ENCODE measurements at places on chromosomes 11 and 22.
A peak's percentile ranks its signal among the peaks of the same experiment; 100 is the strongest.

GRCh38 chr11:13341026-13341425 lies 63.4 kb downstream of the BMAL1 start:
- DNase-seq = no peak

DNA sequence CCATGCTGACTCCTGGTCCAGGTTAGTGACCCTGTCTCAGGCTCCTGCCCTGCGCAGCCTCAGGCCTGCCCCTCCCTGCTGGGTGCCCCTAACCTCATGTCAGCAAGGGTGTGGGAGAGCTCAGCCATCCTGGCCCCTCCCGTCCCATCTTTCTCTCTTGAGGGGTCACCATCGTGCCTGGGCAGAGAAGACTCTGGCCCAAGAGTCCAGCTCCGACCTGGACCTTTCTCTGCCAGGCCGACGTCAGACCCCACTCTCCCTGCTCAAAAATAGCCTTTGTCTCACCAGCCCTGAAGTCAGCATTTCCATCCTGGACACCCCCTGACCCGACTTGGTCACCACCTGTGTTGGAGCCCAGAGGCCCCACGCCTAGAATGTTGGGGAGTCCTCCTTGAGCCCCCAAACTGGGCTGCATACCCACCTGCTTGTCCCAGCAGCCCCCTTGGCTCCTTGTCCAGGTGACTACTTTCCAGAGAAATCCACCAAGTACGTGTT lies 4.9 kb downstream of the SCGB1C1 start:
- no peak for DNase-seq

DNA sequence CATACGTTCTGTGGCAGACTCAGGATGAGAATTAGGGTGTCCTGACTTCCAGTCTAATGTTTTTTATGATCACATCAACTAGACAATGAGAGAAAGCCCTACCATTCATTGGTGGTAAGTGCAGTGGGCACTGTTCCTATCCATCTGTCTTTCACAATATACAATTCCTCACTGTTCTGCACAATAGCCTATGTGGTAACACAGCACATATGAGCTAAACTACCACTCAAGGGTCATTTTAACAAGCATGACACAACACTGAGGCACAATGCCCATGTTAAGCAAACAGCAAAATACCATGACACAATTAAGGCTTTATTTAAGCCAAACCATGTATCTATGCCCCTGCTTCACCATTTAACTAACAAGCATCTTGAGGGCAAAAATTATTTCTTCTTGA lies 52.3 kb downstream of the SIK3 start:
- DNase-seq = peak; percentile 24

DNA sequence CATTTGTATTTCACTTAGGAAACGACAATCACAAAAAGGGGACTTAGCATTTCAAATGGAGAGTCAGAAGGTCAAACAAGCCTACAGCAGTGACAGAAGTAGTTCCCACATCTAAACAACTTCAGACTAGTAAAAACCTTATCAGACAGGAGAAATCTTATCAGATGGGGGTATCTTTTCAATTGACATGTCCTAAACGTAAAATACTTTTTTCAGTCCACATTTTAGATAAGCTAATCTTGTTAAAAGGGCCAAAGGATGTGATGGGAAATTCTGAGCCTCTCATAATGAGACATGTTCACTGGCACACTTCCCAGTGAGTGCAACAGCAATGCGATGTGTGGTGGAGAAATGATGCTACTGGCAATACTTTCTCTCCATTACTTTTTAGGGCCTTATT lies 2.4 kb downstream of the MAPK1 start:
- peak; percentile 72 for DNase-seq

DNA sequence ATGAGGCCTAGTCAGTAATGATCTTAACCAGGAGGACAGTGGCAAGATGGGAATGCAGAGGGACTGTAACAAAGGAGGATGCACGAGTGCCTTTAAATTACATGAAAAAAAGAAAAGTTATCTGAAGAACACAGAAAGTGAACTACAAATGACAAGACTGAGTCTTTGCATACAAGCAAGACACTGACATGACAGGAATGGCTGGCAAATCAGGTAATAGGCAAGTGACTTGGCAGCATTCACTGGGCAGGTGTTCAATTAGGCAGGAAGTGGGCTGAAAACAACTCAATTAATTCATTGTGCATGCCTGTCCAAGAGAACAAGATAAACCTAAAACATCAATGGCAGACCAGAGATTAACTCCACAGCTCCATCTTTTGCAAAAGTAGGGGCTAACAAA lies 24.0 kb downstream of the SMCO4 start:
- DNase-seq = no peak

DNA sequence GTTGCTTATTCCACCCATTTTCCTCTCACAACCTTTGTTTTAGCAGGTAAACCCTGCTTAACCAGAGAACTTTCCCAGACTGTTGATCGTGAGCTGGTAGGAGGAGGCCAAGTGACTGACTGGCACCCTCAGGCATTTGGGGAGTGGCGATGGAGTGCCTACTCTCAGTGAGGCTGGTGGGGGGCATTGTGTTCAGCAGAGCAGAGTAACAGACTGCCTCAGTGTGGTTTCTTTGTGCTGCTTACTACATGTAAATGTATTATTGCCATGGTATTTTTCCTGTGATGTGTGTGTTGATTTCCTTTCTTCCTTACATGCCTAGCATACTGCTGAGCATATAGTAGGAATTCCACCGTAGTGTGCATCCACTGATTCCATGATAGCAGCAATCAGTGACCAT lies 2.6 kb downstream of the MARK2 start:
- DNase-seq = no peak

DNA sequence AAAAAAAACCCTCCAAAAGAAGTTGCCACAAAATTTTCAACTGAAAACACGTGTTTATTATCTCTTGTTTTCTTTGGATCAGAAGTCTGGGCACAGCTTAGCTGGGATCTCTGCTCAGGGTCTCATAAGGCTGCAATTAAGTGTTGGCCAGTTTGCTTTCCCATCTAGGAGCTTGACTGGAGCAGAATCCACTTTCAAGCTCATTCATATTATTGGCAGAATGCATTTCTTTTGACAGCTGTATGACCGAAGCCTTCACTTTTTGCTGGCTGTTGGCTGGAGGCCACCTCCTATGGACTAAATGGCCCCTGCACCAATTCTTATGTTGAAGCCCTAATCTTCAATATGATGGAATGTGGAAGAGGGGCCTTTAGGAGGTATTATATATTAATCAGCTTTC lies 139.6 kb downstream of the DDX10 start:
- no peak for DNase-seq

DNA sequence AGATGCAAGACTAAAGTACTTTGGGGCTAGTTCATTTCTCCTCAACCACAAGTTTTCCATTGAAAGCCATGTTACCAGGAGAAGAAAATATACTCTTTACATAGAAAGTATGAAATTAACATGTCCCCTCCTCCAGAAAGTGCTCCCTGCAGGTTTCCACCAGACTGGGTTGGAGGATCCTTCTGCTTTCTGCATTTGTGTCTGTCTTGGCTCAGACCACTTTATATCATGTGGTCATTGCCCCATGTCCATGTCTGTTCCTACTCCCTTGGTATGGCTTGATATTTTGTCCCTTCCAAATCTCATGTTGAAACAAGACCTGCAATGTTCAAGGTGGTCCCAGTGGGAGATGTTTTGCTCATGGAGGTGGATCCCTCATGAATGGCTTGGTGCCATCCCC lies 28.4 kb upstream of the ACER3 start:
- DNase-seq = no peak

GRCh38 chr22:40449676-40450035 lies 79.3 kb downstream of the SGSM3 start:
- DNase-seq = peak; percentile 67

DNA sequence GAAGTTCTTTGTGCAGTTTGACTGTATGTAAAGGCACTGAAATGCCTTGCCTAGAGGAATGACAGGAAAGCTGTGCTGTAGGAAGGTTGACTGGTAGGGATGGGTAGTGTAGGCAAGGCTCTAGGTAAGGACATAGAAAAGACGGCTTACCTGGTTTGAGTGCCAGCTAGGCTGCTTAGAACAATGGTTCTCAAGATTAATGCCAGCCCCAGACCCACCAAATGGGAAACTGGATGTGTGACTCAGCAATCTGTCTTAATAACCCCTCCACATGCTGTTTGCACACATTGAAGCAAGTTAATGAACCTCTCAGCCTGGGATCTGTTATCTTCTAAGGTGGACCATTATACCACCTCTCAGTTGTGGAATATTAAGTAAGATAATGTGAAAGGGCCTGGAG lies 3.7 kb downstream of the RPS3 start:
- no peak for DNase-seq

DNA sequence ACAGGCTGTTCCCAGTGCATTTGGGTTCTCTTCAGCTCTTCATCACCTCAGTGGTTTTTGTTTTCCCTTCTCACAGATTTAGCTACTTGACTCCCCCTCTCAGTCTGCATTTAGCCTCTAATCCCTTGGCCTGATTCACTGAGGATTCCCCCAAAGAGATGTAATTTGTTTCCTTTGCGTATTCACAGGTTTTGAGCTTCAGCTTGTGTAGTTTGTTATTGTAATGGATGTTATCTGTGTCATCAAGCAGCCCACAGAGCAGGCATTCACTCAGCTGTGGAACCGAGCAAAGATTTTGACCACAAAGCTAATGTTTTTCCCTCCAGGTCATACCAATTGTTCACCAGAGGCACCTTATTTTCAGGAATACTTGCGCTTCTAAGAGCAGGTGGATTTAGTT lies 6.4 kb upstream of the ME3 start:
- DNase-seq = no peak

DNA sequence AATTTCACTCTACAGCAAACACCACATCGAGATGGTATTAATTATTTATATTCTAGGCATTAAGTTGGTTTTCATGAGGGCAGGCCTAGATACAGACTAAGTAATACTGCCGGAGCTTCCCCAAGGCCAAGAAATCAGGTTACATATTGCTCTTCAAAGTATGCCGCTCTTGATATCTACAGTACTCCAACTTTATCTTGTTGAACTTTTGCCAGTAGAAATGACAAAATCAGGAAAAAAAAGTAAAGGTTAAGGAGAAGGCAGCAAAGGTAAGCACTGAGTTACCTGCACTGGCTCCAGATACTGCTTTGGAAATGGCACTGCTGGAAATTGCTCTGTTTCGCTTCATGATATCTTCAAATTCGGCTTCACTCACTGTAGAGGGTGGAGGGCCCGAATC lies 14.4 kb downstream of the CPSF7 start:
- DNase-seq = no peak

GRCh38 chr11:87304412-87304811 lies 266.7 kb downstream of the TMEM135 start:
- no peak for DNase-seq

- peak; percentile 65 for DNase-seq
These were observed 9.5 kb downstream of the RBMXL2 start for GRCh38 chr11:7098235-7098832.

DNA sequence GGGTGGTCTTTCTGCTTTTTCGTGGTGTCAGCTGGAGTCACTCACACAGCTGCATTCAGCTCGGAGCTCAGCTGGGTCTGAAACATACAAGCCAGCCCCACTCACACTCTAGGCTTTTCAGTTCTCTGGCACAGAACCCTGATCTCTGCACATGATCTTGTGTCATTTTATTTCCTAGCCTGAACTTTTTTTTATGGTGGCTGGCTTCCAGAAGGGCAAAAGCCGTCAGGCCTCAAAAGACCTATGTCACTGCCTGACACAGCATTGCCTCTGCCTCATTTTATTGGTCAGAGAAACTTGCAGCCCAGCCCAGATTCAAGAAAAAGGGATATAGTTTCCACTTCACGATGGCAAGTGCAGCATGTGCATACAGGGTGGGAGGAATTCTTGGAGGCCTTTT lies 117.8 kb downstream of the NTM start:
- no peak for DNase-seq

DNA sequence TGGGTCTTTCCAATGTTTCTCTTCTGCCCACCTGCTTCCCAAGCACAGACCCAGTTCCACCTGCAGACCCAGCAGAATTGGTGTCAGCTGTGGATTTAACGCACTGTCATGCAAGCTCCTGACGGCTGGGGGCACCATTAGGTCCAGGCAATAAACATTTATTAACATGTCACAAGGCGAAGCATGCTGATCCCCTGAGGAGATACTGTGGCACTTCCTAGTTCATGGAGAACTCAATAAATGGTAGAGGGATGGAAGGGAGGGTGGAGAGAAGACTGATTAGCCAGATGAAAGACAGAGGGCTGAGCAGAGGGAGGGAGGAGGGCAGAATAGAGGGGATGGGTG lies 68.3 kb upstream of the TSPAN18 start:
- DNase-seq = peak; percentile 24

- DNase-seq = peak; percentile 34
These were observed at the start of gene TBX1 for GRCh38 chr22:19760058-19760950. Gene TBX1 (plus strand): TSS chr22:19760778. CDS start chr22:19760844, 66 bp downstream.

DNA sequence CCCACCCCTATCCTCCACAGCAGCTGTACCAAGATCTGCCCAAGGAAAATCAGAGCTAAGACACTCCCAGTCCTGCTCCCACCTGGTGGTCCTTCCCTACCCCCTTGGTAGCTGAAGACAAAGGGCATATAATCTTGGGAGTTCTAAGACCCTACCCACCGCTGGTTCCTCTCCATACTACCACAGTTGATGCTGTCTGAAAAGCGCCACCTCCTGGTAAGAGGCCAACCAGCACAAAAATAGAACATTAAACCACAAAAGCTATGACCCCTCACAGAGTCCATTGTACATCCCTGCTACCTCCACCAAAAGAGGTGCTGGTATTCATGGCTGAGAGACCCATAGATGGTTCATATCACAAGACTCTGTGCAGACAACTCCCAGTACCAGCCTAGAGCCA lies 161.5 kb upstream of the ARHGAP42 start:
- no peak for DNase-seq

GRCh38 chr11:108914981-108915380 lies 250.1 kb downstream of the DDX10 start:
- DNase-seq = no peak

All from AG08395 (cell line).